ENCODE measurements at places on chromosomes 5 and 9.
A peak's percentile ranks its signal among the peaks of the same experiment; 100 is the strongest.

GRCh38 chr5:175895686-175896102 is 24.3 kb downstream of the CPLX2 start:
- DNase-seq, result peak; percentile 65

GRCh38 chr9:30575218-30575617 is 1809.2 kb upstream of the ACO1 start:
- no peak for DNase-seq

DNA sequence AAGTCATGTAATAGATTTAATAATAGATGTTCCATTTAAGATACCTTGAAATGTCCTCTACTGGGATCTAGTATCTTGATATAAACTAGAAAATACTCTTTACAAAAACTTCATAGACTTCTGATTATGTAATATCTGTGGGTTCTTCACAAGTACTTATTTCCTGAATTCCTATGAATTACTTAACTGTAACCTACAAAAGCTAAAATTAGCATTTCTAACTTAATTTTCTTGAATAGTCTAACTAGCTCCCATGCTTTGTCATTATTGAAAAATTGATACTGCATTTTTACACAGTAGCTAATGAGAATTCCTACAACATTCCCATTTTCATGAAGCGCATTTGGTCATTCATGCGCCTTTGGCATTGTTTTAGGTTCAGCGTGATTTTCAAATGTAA is 1828.2 kb downstream of the MAT2B start:
- DNase-seq, result no peak

DNA sequence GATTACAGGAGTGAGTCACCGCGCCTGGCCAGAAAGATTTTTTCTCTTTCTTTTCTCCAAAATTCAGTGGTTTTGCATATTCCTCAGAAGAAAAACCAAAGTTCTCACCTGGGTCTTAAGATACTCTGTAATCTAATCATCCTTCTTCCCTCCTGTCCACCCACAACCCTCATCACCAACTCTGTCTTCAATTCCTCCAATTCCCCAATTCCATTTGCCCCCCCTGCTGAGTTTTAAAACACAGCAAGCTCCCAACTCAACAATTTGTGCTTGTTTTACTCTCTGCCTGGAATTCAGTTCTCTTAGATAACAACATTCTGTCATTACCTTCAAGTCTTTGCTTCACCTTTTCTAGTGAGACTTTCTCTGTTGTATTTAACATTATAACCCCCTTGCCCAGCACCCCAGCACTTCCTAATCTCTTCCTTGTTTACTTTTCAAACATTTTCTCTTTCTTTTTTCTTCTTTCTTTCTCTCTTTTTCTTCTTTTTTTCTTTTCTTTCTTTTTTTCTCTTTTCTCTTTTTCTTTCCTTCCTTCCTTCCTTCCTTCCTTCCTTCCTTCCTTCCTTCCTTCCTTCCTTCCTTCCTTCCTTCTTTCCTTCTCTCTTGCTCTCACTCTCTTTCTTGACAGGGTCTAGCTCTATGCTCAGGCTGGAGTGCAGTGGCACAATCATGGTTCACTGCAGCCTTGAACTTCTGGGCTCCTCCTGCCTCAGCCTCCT is 7.8 kb downstream of the TEX48 start:
- DNase-seq, result no peak

DNA sequence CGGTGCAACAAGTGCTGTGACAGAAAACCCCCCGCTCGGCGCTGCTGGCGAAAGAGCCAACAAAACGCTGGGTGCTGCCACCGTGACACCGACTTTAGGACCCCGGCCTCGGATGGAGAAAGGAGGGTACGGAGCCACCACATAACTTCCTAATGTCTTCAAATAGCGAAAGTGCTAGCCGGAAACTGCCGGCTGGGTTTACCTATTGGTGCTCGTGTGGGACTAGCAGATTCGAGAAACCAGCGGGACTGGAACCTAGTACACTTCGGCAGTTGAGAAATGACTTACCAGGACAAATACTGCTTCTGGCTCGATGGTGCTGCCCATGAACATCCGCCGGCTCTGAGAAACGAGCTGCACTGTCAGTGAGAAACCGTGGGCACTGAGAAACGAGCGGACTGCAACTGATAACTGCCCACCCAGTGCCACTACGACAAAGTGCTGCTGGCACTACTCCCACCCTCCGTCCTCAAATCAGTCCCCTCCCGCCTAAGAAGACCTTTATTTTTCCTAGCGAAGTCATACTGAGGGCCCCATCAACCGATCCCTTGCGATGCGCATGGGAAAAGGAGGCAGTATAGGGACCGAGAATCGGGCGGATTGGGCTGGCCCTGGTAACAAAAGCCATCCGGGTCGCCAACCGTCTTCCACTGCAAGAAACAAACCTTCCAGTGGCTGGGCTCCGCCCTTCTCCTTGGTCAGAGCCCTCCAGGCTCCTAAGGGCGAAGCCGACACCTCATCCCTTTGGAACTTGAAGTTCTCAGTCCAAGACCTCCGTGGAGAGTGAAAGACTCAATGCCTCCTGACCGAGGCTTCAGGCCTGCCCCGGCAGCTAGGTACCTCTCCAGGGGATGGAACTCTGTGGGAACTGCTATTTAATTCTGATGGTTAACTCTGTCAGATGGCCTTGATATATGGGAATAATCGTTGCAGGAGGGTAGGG is 27.0 kb upstream of the ANXA2R start:
- peak; percentile 15 for DNase-seq

GRCh38 chr5:44266882-44267576 is 122.2 kb downstream of the FGF10 start:
- no peak for DNase-seq

GRCh38 chr9:118268046-118268445 is 563.8 kb downstream of the TLR4 start:
- no peak for DNase-seq

- no peak for DNase-seq
Measured at GRCh38 chr9:104934691-104935500, 6.9 kb upstream of the ABCA1 start.

DNA sequence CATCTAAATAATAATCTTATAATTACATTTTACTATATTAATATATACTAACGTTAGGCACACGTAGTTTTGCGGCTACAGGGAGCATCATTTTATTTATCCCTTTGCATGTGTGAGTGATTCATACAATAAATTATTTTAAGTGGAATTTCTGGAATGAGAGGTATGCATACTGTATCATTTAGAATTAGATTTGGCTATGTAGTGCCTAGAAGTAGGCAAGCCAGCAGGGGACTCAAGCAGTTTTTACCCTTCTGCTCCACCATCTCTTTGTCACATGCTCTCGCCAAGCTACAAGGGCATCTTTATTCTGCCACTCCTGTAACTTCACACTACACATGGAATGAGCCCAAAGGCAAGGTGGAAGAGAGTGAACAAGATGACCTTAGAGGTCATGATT is 60.8 kb downstream of the MEGF10 start:
- no peak for DNase-seq

GRCh38 chr9:100322954-100323536 is 29.7 kb downstream of the TEX10 start:
- DNase-seq, result no peak

DNA sequence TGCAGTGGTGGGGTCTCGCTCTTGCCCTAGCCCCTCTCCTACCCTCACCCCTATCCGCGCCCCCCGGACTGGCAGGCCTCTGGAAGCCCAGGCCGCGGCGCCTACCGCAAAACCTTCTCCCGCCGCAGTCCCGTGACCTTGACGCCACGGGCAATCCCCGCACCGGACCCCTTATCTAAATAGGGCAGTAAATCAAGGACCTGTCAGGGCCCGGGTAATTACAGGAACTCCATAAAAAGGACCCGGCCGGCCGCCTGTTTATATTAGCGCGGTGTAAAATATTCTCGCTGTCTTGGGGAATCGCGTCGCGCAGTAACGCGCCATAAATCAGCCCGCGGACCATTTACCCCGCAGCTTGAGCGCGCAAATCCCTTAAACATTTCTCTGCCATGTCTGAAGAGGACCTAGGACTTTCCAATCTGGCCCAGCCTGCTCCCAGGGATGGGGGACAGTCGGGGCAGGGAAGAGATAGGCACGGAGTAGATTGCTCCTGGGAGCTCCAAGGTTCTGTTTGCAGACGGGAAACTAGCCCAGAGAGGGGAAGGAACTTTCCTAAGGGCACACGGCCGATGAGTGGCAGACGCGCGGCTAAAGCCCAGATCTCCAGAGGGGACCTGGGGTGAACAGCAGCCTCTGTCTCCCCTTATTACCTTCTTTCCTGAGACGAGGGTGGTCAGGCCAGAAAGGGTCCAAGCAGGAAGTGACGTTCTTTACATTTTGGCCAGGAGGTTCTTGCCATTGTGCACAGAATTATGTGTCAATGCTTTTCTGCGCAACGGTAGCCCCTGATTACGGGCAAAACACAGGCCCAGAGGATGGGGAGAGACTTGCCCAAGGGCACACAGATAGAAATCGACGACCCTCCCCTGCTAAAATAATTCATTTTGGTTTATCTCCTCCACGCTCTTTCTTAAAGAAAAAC is 4.8 kb upstream of the HAND1 start:
- DNase-seq, result no peak

DNA sequence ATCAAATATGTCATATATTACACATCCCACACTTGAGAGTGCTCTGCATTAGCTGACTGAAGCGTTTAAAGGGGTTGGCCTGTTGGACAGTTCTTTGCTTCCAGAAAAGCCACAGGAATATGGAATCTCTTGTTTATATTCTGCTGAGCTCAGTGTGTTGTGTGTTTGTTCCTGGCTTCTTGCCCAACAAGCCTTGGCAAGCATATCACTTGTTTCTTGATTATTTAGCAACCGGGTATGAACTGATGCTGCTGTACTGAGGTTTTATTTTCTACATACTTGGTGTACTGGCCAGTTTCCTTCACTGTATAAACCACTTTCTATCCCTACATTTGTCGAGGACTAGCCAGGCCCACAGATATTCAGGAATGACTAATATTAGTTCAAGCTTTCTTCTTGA is 378.9 kb downstream of the KCTD16 start:
- no peak for DNase-seq

- DNase-seq, result no peak
Measured at GRCh38 chr9:130423272-130423671, 21.5 kb upstream of the ASS1 start.

DNA sequence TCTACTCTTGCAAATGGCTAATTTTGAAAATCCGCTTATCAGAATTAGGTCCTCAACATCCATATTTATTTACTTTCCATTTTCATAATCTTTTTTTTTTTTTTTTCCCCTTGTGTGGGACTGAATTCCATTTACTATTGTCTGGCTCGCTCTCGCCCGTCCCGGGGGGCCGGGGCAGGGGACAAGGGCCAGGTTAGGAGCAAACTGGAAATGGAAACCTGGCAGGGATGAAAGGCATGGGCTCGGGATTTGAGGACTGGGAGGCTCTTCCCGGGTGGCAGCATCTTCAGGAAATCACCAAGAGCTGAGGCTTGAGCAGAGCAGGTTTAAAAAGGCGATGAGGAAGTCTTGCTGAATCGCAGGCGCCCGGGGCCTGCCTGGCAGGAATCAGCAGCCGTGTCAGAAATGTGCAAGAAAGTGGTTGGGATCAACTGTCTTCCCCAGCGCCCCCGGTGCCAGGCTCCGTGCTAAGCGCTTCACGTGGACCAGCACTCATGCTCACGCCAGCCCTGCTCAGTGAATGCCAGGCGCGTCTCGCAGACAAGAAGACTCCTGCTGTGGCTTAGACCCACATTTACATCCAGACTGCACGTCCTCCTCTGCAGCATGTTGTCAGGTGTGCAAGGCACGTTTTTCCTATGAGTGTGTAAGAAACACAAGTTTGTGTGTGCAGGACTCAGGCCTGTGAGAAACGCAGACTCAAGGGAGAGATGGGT is 66.3 kb upstream of the UNC5A start:
- DNase-seq, result no peak

DNA sequence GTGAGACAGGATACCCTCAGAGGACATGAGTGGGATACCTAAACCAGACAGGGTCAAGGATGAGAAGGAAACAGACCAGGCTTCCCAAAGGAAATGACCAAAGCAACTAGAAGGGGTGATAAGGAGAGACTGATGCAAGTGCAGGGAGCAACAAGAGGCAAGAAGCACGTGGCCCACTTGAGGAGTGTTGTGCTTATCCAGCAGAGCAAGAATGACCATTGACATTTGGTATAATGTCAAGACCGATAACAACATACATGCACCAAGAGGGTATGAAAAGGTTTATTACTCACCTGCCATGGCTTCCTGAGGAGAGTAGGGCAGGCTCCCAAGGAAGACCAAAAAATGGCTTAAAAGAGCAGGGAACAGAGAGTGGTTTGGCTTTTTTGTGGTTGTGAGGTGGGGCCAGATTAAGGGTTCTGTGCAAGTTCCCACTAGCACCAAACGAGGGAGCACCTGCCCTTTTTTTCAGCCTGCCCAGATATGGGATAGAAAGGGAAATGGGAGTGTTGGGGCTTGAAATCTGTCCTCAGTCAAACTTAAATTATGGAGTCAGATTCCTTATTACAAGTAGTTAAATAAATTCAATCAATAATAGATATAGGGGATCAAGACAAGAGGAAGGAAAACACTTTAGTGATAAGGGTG is 513.6 kb downstream of the RASEF start:
- DNase-seq, result no peak

DNA sequence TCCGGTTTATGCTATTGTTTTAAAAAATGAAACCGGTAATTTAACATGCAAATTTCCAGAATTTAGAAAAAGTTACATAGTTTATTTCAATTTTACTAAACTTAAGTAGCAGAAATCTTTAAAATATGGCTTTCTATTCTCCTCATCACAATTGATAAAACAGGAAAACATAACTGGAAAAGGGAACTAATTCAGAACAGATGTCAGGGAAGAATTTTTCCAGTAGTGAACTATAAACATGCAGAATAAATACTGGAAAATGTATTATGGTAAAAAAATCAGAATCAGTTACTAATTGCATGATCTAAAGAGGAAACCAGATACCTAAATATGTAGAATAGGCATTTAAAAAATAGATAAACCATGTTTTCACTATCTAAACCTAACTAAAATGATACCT is 7.3 kb upstream of the NR4A3 start:
- no peak for DNase-seq

DNA sequence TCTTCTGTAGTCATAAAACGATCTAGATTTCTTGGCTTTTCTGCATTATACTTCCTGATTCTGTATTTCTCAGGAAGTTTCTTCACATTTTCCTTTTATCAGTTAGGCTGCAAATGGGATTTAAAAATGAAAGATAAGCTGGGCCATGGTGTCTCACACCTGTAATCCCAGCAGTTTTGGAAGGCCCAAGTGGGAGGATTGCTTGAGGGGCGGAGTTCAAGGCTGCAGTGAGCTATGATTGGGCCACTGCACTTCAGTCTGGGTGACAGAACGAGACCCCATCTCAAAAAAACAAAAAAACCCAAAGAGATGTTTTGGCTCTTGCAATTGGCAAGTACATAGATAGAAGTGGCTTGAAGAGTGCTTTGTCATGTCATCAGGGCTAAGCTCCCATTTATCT is 26.2 kb upstream of the APC start:
- no peak for DNase-seq

DNA sequence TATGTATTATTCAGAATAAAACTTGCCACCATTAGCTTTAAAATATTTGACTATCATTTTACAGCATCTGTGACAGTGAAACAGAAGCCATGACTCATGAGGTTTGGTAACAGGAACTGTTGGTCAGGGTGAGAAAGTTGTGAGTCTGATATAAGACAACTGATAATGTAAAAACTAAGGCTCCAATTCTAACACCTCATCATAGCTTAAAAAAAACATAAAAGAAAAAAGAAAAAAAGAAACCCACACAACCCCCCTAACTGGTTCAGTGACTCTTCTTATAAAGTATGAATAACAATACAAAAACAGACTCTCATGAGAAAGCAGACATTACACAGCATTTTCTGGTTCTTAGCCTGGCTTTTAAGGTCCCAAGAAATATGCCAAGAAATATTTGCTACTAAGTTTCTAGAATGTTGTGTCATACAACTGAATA is 85.8 kb downstream of the MRPS27 start:
- DNase-seq, result peak; percentile 40

- no peak for DNase-seq
Measured at GRCh38 chr5:113375480-113376060, 59.2 kb downstream of the TSSK1B start.

Data from GM19239 (cell line).